Activated T-cell treated with anti-CD3 and anti-CD28 coated beads for 4 hours (primary cell): ENCODE measurements at places on chromosomes 12 and 14.

DNA sequence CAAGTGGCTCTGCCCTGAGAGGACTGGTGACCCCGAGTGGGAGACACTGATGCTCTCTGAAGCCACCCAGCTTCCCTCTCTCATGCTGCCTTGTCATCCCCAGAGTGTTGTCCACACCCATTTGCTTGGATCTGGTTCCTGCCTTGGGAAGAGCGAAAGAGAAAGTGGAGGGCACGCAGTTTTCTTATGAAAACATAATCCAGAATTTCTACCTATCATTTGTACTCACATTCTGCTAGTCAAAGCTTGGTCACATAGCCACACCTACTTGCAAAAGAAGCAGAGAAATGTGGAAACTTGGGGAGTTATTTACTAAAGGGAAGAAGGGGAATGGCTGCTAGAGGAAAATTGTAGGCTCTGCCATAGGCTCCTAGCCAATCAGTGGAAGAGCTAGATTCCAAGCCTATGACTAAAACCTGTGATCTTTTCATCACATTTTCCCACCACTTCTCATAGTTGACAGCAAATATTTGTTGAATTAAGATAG lies 326.3 kb downstream of the ZFP36L1 start:
- DNase-seq: no peak

GRCh38 chr12:112184056-112184887 lies 58.9 kb downstream of the TRAFD1 start:
- no peak for DNase-seq

DNA sequence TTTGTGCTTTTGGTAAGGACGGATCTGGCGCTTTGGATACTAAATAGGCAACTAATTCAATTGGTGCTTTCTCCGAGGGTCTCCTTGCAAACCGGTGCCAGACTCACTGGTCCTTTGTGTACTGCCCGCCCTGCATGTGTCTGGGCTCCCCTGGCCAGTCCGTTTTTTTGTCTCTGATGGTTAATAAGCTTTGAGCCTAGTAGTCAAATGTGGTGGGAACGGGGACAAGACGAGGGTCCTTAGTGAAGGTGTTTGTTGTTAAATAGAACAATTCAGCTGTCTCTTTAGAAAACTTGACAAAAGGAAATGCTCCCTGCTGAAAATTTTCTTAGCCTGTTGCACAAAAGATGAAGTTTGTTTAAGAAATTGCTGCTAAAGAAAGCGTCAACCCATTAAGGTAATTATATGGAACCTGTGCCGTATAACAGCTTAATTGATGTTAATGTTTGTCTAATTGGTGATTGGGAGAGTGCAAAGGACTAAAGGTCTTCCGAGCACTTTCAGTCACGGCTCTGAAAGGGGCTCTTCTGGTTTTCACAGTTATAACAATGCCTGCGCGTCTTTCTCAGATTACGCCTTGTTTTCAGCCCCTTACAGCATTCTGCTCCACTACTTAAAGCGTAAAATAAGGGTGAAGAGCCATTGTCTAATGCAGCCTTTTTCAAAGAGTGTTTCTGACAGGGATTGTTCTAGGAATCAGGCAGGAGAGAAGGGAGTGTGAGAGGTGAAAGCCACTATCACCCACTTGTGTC lies 537.4 kb downstream of the PRKD1 start:
- no peak for DNase-seq

DNA sequence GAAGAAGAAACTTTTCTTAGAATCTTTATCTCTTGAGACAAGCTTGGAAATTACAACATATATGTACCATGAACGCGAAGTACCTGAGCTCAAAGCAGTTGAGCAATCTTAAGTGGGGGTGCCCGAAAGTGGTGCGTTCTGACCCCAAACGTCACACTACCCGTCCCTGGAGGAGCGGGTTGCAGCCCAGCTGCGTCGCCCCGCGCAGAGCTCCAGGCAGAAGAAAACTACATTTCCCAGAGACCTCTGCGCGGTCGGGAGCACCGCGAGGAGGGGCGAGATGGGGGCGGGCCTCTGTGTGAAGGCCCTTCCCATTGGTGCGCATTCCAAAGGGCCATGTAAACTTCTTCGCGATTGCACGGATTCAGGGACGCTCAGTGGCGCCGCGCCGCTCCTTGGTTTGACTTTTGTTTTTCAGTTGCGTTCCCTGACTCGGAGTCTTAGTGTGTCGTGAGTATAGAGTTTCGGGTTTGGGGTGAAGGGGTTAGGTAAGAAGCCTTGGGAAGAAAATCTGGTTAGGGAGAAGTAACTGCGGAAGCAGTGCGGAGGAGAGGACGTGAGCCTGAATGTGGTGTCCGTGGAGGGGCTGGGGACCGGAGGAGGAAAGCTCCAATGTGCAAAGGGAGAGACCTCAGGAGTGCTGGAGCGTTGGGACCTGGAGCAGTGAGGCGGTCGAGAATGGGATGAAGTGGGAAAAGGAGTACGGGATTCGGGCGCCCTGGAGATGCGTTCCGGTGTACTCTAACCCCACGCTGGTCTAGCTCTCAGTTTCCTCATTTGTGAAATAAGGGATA lies at the start of gene CCDC77:
CCDC77 (plus strand) TSS at position 410 of the 794 bp plus-strand sequence. CDS start 7,740 bp downstream, outside the sequence.
- DNase-seq: peak; percentile 91

DNA sequence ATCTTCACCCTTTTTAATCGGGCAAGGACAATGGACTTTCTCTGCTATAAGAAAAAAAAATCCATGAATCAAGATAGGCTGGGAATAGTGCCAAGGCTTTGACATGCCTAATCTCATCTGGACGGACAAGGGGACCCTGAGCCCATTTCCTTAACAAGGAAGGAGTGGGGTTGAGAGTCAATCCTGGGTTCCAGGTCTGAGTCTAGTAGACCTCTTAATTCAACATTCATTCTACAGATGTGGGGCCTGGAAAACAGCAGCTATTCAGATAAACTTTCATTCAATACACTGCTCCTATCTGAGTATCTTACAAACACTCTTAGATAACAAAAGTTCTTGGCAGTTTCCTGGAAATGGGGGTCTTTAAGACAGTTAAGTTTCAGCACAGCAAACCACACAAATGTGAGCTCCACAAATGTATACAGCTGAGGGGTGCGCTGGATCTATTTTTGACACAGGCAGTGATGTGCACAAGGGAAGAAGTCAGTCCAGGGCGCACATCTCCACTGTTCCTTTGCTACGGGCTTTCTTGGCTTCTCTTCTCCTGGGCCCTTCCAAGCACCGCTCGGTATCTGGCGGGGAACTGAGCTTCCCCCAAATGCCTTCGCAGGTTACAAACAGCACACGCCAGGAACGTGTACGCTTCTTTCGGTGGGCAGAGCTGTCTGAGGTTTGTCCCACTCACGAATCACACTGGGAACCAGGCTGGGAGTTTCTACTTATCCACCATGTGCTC lies 82.2 kb upstream of the GPR68 start:
- no peak for DNase-seq

DNA sequence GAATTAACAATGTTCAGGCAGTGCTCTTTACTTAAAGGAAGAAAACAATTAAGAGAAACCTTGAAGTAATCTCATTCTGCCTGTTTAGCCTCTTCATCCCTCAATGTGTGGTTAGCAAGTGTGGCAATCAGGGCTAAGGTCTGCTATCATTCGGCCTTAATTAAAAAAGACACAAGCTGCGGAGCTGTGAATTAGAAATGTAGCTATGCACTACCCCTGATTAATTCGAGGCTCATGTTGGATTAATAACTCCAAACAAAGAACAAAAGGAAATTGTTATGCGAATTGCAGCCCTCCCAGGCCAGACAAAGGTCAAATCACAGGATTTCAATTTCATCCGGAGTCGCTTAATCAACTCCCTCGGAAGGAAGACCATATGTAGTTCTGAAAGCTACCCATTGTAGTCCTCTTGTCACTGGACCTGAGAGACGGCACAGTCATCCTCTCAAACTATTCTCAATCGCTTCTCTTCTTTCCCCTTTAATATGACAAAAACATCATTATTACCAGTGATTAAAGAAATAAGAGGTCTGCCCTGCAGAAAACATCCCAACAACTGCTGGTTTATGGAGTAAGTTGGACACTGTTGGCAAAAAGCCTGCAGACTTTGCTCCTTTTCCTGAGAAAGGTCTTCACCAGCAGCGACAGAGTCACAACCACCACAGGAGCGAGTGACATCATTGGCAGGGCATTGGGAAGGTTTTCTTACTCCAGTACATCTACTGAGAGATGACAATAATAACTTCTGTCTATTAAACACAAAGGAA lies 71.1 kb upstream of the SOX5 start:
- DNase-seq: no peak

- no peak for DNase-seq
Observed at GRCh38 chr12:51897181-51897580, 9.3 kb downstream of the ANKRD33 start.

- no peak for DNase-seq
Observed at GRCh38 chr12:57803319-57803893, 15.1 kb downstream of the AVIL start.

DNA sequence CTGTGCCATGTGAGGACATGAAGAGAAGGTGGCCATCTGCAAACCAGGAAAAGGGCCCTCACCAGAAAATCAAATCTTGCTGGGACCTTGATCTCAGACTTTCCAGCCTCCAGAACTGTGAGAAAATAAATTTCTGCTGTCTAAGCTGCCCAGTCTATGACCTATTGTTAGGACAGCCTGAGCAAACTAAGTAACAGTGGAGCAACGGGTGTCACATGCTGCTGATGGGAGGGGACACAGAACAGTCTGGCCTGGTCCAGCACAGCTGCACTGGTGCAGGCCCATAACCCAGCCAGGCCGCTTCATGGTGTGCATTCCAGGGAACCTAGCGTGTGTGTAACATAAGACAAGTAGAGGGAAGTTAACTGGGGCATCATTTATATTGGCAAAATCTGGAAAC lies 42.1 kb downstream of the GRIP1 start:
- DNase-seq: no peak

- peak; percentile 74 for DNase-seq
Observed at GRCh38 chr12:104958001-104958804, at the start of gene SLC41A2. SLC41A2 (minus strand) TSS chr12:104958290; CDS start chr12:104928527, 29,763 bp downstream.

- DNase-seq: no peak
Observed at GRCh38 chr12:116577154-116577561, 18.0 kb downstream of the MAP1LC3B2 start.
